ENCODE measurements at places on chromosomes 2 and 18.

GRCh38 chr2:160931531-160931930 lies 228.7 kb upstream of the TANK start:
- no peak for DNase-seq

DNA sequence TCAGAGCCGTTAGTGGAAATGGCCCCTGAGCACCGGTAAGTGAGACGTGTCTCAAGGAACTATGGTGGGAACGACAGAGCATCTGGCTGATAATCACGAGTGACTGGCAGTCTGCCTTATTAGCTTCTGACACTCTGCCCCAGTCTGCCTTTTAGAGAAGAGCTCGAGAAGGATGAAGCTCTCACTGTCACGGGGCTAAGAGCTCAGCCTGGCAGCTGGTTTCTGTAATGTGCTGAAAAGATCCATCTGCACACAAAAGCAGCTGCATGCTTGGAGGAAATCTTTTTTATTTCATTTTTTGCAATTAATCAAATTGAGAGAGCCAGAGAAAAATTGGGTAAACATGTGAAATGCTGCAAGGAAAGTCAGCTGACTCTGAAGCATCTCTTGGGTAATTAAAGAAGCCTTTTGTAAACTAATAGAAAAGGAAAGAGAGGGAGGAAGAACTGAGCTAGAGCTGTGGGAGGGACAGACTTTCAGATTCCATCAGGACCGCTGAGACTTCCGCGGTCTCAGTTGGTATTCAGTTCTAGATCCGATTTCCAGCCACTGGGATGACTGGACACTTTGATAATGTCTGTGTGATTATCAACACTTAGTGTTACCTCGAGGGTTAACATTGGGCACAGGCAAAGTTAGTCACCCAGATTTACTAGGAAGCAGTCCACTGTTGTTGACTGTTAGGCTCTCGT lies 24.4 kb downstream of the MBP start:
- DNase-seq = peak; percentile 74

DNA sequence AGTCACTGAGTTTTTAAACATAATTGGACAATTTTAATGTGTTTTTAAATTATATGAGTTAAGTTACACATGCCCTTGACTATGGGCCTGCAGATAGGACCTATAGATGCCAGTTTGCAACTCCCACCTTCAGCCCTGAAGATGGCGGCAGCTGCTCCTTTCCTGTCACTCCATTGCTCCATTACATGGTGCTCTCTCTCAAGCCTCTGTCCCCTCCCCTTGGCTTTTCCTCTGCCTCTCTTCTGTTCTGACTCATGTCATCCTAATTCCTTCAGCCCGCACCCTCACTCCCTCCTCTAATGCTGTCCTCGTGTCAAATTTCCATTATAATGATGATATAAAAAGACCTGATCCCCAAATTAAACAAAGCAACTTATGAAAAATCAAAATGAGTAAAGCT lies 133.7 kb upstream of the HNRNPA3 start:
- no peak for DNase-seq

DNA sequence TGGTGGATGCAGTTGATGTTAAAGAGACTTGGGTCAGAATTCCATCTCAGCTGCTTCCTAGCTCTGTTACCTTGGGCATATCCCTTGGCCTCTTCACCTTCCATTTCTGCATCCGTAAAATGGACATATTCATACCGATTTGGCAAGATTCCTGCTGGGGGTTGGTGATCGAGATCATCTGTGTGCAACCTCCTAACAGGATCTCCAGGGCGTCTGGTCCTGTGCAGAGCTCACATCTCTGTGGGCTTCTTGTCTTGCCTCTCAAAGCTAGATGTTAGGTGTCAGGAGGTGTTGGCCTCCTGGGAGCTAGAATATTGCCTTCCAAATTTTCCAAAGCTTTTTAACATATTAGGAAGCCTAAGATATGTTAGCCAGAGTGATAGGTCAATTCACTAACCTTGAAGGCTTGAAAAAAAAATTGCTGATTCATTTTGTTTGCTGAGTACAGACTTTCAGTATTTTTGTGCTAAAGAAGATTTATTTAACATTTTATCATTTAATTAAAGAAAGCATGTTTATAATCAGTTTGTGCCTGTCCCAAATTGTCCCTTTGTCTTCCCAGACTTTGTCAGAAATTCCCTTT lies 69.7 kb upstream of the ZNF516 start:
- DNase-seq = no peak

DNA sequence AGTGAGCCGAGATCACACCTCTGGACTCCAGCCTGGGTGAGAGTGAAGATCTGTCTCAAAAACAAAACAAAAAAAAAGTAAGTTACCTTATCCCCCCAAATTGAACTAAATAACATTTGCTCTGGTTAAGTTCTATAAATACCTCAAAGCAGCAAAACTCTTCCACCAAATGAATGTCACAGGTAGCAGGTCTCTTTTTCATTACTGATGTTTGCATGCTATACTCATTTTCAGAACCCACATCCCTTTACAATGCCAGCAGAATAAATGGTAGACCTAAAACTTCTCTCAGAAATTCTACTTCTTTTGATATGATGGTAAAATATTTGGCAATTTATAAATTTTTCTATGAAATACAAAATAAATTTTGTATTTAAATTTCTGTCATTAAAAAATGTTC lies 22.3 kb downstream of the INO80D start:
- DNase-seq = no peak
